ENCODE measurements at places on chromosomes 5 and 9.

DNA sequence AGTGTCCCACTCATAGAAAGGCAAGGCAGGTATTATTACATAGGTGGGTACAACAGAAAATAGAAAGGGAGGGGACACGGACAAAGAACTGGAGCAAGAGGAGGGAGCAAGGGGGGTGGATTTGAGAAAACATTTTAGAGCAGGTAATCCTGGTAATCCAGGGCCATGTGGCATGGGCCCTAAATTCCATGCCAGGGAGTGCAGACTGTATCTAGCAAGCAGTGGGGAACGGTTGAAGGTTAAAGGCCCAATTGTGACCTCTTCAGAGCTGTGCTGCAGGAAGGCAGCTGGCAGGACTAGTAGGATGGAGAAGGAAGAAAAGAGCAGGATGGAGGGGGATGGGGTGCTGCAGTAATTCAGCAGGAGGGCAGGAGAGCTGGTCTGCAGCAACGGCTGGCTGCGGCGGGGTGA is 75.2 kb downstream of the PDE6A start:
- DNase-seq: no peak

DNA sequence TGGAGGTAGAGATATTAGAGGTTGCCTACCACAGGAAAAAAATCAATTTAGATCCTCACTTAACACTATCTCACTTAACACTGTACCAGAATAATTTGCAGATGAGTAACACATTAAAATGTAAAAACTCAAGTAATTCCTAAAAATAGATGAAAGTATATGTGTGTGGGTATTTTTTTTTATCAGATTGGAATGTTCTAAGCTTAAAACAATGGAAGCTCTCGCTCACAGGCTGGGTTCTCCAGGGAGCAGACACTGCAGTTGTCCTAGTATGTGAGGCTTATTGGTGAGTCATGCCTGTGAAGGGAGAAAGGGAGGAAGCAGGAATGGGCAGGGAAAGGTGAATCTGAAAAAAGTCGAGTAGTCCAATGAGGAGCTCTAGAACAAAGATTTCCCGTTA is 181.3 kb upstream of the ZNF608 start:
- DNase-seq: peak; percentile 40

- no peak for DNase-seq
Observed at GRCh38 chr5:150671509-150672236, 10.6 kb downstream of the MYOZ3 start.

GRCh38 chr5:151680944-151681427 is 5.7 kb downstream of the SPARC start:
- DNase-seq: no peak

- peak; percentile 80 for DNase-seq
Observed at GRCh38 chr9:21709464-21710058, 92.9 kb upstream of the MTAP start.

GRCh38 chr5:57303985-57304384 is 130.1 kb downstream of the GPBP1 start:
- DNase-seq: no peak

- DNase-seq: no peak
Observed at GRCh38 chr5:162858770-162859169, 578.6 kb upstream of the CCNG1 start.

DNA sequence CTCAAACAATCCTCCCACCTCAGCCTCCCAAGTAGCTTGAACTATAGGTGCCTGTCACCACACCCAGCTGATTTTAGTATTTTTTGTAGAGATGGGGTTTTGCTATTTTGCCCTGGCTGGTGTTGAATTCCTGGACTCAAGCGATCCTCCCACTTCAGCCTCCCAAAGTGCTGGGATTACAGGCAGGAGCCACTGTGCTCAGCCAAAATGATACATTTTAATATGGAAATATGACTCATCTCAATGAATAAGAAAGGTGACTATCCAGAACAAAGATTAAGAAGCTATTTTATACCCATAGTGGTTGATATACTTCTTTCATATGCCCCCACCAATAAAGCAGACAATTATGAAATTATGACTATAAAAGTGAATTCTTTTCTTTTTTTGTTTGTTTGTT is 166.2 kb downstream of the NFIB start:
- DNase-seq: no peak

GRCh38 chr9:119453980-119454379 is 84.7 kb upstream of the BRINP1 start:
- no peak for DNase-seq

DNA sequence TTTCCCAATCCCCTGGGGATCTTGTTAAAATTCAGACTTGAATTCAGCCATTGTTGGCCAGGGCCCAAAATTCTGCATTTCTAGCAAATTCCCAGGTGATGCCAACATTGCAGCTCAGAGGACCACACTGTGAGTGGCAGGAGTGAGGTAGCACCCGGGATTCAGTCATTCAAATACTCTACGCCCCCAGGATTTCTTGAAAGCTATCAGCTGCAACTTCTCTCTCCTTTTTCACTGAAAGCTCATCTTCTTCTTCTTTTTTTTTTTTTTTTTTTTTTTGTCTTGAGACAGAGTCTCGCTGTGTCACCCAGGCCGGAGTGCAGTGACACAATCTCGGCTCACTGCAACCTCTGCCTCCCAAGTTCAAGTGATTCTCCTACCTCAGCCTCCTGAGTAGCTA is 19.3 kb upstream of the ANKH start:
- no peak for DNase-seq

GRCh38 chr9:89721176-89721700 is 116.4 kb downstream of the GADD45G start:
- no peak for DNase-seq
